ENCODE measurements at places on chromosomes 4 and X.
A peak's percentile ranks its signal among the peaks of the same experiment; 100 is the strongest.

DNA sequence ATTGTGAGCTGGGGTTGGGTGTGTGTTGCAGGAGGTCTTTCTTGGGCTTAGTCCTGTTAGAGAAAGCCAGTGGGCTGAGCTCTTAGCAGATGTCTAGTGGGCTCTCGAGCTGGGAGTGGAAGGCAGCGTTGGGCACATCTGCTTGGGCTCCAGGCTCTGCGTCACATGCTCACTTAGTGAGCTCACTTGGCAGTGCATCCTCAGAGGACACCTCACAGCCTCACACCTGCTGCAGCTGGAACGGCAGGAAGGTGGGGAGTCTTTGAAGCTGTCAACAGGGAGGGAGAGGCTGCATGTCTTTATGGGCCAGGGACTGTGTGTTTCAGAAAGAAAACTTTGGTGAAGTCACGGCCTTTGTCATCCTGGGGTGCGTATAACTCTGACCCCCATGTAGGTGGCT, 82.2 kb downstream of the PSAPL1 start:
- no peak for DNase-seq
- H3K27me3 ChIP-seq, result no peaks in the 10 kb centered on the region
- H3K27ac ChIP-seq, result no peak overlapping the region
- peaks cover 9% of the 10 kb centered on the region for H3K4me1 ChIP-seq
- H3K36me3 ChIP-seq, result no peaks in the 10 kb centered on the region

DNA sequence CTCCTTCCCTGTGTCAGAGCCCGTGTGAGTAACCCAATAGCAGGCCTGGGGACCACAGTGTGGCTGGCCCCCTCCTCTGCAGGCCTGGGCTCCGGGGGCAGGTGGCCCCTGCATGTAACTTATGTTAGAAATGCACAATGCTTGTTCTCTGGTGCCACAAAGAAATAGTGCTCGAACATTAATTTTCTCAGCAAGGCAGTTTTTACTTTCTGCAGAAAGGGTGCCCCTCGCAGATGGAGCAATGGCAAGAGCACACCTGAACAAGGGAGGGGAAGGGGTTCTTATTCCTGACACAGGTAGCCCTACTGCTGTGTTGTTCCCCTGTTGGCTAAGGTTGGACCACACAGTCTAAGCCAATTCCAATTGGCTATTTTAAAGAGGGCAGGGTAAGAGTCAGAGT, 17.1 kb downstream of the TACC3 start:
- peaks cover 17% of the 10 kb centered on the region for H3K36me3 ChIP-seq
- DNase-seq, result no peak
- no peaks in the 10 kb centered on the region for H3K4me1 ChIP-seq
- H3K4me3 ChIP-seq, result no peak overlapping the region
- no peaks in the 10 kb centered on the region for H3K27me3 ChIP-seq

GRCh38 chr4:125388613-125389012, 73.9 kb downstream of the FAT4 start:
- H3K4me3 ChIP-seq, result no peak overlapping the region
- no peak for DNase-seq
- peak overlapping the region; percentile 80 for H3K27ac ChIP-seq
- H3K36me3 ChIP-seq, result no peaks in the 10 kb centered on the region

DNA sequence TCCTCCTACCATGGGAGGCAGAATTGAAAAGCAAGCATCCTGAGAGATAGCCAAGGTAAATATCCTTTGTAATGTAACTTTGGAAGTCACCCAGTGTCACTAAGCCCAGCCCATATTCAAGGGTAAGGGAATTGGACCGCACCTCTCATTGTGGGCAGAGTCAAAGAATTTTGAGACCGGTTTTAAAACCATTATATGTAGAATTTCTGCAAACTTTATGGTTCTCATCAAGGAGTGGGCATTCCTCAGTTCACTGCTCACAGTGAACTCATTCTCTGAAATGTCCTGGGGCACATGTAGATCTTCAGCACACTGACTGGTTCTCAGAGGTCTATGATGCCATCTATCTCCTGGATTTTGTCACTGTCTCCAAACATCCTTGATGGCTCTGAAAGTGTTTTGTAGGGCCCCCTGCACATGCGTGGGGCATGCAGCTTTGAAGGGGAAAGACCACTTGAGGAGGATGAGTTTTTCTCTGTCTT, 35.3 kb upstream of the CHRNA9 start:
- no peak overlapping the region for H3K4me3 ChIP-seq
- no peak for DNase-seq
- H3K27me3 ChIP-seq, result no peaks in the 10 kb centered on the region
- no peak overlapping the region for H3K27ac ChIP-seq
- no peaks in the 10 kb centered on the region for H3K36me3 ChIP-seq

- H3K4me3 ChIP-seq, result no peak overlapping the region
- H3K36me3 ChIP-seq, result peaks cover 4% of the 10 kb centered on the region
- DNase-seq, result no peak
- no peak overlapping the region for H3K27ac ChIP-seq
- no peaks in the 10 kb centered on the region for H3K4me1 ChIP-seq
These were observed 32.5 kb downstream of the HMGB2 start for GRCh38 chr4:173301518-173302201.

DNA sequence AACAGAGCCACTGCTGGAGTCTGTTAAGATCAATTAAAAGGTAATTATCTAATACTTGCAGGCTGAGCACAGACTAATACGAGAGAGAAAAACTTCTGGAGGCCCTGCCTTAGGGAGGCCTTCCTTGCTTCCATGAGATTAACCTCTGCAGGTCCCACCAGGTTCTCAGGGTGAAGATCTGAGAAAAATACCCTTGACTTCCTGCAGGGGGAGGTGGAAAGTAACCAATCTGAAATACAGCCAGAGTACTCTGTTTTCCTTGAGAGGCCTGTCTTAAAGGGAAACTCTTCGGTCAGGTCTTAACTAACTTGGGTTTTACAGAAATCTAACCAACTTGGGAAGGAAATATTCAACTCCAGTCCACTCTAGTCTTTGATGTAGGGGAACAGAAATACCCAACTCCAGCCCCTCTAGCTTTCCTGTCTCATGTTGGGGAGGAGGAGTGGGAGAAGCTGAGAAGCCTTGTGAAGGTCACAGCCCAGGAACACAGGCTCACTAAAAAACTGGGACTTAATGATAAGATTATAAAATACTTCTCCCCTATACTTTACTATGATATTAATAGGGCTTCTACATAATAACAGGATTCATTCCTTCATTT, 77.1 kb downstream of the TBCK start:
- H3K4me3 ChIP-seq, result no peak overlapping the region
- no peaks in the 10 kb centered on the region for H3K4me1 ChIP-seq
- no peaks in the 10 kb centered on the region for H3K27me3 ChIP-seq

- H3K36me3 ChIP-seq, result no peaks in the 10 kb centered on the region
- no peaks in the 10 kb centered on the region for H3K4me1 ChIP-seq
- no peak overlapping the region for H3K27ac ChIP-seq
- DNase-seq, result no peak
These were observed 51.7 kb upstream of the CHRNA9 start for GRCh38 chr4:40283413-40283812.

DNA sequence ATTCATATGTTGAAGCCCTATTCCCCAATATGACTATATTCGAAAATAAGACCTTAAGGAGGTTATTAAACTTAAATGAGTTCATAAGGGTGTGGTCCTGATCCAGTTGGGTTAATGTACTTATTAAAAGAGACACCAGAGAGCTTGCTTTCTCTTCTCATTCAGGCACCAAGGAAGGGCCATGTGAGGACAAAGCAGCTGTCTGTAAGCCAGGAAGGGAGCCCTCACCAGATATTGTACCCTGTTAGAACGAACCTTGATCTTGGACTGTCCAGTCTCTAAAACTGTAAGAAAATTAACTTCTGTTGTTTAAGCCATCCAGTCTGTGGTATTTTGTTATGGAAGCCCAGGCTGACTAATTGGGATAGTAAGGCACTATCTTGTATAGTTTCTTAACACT, 9.1 kb upstream of the YTHDC1 start:
- H3K27ac ChIP-seq, result no peak overlapping the region
- no peaks in the 10 kb centered on the region for H3K4me1 ChIP-seq
- no peak for DNase-seq
- no peaks in the 10 kb centered on the region for H3K36me3 ChIP-seq
- no peaks in the 10 kb centered on the region for H3K27me3 ChIP-seq
- no peak overlapping the region for H3K4me3 ChIP-seq

DNA sequence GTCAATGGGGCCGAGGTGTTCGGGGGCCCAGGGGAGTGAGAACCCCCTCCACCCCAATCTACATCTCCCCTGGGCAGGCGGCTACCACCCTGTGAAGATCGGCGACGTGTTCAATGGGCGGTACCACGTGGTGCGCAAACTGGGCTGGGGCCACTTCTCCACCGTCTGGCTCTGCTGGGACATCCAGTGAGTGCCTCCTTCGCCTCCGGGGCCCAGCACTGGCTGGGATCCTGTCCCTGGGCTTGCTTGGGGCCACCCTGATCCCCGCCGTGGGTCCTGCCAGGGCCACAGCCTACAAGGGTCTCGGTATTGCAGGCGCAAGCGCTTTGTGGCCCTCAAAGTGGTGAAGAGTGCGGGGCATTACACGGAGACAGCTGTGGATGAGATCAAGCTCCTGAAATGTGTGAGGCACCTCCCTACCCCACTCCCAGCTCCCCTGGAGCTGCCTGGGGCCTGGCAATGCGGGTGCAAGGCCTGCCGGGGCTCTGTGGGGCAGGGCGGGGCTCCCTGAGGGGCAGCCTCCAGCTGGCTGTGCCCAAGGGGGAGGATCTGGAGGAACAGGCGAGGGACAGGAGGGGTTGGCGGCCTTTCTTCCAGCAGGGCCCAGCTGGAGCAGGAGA, 697 bp downstream of the SRPK3 start:
- no peak overlapping the region for H3K4me3 ChIP-seq
- no peak for DNase-seq
- H3K27me3 ChIP-seq, result no peaks in the 10 kb centered on the region
- H3K36me3 ChIP-seq, result no peaks in the 10 kb centered on the region
- peak overlapping the region; percentile 75 for H3K27ac ChIP-seq

DNA sequence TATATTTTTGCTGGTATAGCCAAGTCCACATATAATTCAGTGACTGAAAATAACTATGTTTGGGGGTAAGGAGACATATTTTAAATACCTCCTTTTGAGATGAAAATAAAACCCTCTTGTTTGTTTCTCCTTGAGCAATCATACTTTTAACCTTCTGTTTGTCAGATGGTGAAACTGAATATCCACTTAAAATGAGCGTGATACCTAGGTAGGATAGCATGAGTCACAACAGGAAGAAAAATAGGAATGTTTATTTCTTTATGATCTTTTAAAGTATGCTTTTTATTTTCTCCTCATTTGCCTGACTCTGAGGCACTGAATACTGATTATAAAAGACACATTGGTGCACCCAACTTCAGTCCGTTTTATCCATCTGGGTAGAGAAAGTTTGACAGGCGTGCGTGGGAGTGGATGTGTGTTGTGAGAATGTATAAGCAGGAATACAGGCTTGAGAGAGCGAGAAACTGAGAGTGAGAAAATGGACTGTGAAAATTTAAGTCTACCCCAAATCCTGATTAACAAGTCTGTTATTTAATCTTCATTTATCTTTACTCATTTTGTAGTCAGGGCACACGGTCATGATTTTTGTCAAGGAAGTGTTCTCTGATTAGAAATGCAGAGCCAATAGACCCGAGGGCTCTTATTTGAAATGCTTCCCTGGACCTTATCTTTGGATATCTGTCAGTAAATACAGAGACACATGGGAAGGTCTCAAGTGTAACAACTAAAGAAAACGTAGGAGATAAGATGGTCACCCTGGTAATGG, 62.1 kb upstream of the ANTXR2 start:
- no peaks in the 10 kb centered on the region for H3K4me1 ChIP-seq
- H3K27me3 ChIP-seq, result no peaks in the 10 kb centered on the region
- no peak for DNase-seq
- no peak overlapping the region for H3K27ac ChIP-seq
- no peak overlapping the region for H3K4me3 ChIP-seq

DNA sequence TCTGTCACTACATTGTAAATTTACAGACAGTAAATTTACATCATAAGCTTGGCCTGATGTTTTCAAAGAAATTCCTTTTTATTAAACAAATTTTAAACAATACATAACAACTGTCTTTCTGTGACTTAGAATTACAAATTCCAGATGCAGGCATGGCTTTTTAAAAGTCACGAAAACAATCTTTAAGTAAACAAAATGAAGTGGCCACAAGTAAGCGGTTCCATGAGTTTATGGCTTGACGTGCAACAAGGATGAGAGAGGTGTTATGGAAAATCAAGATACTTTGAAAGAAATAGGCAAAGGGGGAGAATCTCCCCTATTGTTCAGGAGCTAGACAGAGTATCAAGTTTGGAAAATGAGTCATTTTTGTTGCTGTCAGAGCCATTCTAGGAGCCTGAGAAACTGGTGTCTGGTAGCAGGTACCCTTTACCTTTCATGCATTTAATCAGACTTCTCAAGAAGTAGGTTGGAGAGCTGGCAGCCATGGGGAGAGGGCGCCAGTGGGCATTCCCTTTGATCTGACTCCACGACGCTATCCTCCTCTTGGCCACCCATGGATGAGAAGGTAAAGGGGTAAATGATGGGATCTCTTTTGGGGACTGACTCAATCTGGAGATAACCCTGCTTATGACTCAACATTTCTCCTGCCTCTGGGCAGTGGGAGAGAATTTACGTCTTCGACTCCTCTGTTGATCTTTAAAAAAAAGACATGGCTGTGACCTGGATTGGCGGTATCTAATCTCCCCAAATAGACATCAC, 217.2 kb downstream of the SPRY1 start:
- peak overlapping the region; percentile 16 for H3K27ac ChIP-seq
- H3K27me3 ChIP-seq, result no peaks in the 10 kb centered on the region
- no peak for DNase-seq
- peaks cover 26% of the 10 kb centered on the region for H3K4me1 ChIP-seq

All from esophagus muscularis mucosa (tissue), 4 donors.